ENCODE measurements at places on chromosomes 2 and 18.

DNA sequence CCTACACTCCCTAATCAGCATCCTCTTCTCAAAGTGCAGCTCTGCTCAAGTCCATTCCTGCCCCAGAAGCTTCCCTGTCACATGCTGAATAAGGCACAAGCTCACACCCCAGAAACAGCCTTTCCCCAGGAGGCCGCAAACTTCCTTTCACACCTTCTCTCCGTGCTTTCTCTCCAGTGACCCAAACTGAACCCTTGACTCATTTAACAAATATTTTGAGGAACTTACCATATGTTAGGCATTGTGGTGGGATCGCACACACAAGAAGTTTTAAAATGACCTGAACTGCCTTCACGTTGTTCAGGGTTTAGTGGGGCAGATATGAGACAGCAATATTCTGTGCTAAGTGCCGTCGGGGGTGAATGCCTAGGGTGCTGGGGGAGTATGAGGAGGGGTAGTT is 161.3 kb downstream of the INSIG2 start:
- peaks cover 22% of the 10 kb centered on the region for H3K27me3 ChIP-seq
- H3K4me1 ChIP-seq, result no peaks in the 10 kb centered on the region
- no peak for DNase-seq
- no peak overlapping the region for H3K27ac ChIP-seq

GRCh38 chr2:101740555-101740964 is 43.1 kb downstream of the MAP4K4 start:
- H3K4me1 ChIP-seq, result peaks cover 88% of the 10 kb centered on the region
- H3K4me3 ChIP-seq, result no peak overlapping the region
- no peak overlapping the region for H3K27ac ChIP-seq
- H3K27me3 ChIP-seq, result no peaks in the 10 kb centered on the region

GRCh38 chr2:213451542-213452239 is 167.4 kb downstream of the SPAG16 start:
- H3K27me3 ChIP-seq, result no peaks in the 10 kb centered on the region
- no peaks in the 10 kb centered on the region for H3K4me1 ChIP-seq
- H3K36me3 ChIP-seq, result no peaks in the 10 kb centered on the region
- no peak overlapping the region for H3K4me3 ChIP-seq
- no peak for DNase-seq
- H3K27ac ChIP-seq, result no peak overlapping the region

GRCh38 chr2:6640621-6641015 is 225.1 kb downstream of the CMPK2 start:
- no peaks in the 10 kb centered on the region for H3K4me1 ChIP-seq
- no peak overlapping the region for H3K4me3 ChIP-seq
- DNase-seq, result no peak
- H3K27ac ChIP-seq, result no peak overlapping the region
- H3K36me3 ChIP-seq, result no peaks in the 10 kb centered on the region

Data from activated naive CD4-positive, alpha-beta T cell treated with anti-CD3 and anti-CD28 coated beads for 36 hours (primary cell).